Dermis microvascular lymphatic vessel endothelial cell (primary cell): ENCODE measurements at places on chromosomes 6 and 20. TPM values are rescaled to one million over a fixed set of nuclear protein-coding genes. Genes with fewer than 3 reads are reported as not detected.

GRCh38 chr6:22917344-22917743, 348.0 kb downstream of the HDGFL1 start:
- no peak for DNase-seq

DNA sequence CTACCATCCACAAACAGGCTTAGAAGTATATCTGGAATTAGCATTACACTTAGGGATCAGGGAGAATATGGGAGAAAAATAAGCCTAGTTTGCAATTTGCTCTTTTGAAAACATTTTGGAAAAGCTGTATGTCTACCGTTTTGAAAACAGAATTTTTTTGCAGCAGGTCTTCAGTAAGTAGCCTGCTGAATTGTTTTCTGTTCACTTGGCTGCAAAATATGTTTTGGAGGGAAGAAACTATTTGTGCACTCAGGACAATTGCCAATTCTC, 39.6 kb downstream of the ILRUN start:
- no peak for DNase-seq

- no peak for DNase-seq
Observed at GRCh38 chr6:19167251-19167650, 669.9 kb upstream of the ID4 start.

- peak; percentile 87 for DNase-seq
Observed at GRCh38 chr6:146357578-146358430, 185.8 kb upstream of the RAB32 start.

DNA sequence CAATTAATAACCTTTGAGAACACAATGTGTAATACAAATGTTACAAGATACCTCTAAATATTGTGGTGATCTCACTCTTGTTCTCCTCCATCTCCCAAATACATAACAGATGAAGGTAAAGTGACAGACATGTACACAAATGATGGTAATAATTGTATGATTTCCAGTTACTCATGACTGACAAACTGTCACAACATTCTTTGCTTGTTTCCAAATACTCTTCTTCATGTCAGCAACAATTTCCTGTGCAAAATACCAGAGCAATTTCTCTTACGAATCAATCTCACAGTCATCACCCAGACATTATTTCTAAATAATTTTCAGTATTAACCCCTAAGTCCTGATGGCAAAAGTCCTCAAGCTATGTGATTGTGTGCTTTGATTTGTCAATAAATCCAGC, 92.9 kb downstream of the RPS12 start:
- no peak for DNase-seq

DNA sequence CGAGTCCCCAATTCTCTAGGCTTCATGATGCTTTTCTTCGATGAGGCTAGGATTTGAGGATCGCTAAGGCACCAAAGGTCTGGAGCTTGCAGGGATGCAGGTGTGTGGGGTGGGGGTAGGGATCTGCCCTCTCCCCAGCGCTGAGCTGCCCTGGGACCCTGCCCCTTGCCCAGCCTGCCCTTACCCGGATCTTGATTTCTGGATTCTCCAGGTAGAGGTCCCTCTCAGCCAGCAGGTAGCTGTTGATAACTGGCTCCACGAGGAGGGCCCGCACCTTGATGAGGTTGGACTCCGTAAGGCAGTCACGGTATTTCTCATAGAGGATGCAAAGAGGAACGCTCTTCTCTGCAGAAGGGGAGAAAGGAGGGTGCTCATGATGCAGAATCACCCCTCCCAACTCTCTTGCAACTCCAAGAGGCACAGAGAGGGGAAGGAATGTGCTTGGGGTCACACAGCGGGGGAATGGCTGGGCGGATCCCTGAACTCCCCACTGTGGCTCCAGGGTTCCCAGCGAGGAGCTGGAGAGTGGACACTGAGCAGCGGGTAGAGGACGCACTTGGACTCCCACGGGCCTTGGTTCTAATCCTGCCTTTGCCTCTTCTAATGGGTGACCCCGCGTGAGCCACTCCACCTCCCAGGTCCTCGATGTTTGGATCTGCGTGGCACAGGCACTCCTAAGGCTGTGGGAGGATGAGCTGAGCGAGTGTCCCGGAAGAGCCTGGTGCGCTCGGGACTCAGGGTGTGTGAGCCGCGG, 32.7 kb downstream of the TGM2 start:
- DNase-seq = no peak

GRCh38 chr6:71031912-71032311, 75.1 kb upstream of the B3GAT2 start:
- DNase-seq = no peak

DNA sequence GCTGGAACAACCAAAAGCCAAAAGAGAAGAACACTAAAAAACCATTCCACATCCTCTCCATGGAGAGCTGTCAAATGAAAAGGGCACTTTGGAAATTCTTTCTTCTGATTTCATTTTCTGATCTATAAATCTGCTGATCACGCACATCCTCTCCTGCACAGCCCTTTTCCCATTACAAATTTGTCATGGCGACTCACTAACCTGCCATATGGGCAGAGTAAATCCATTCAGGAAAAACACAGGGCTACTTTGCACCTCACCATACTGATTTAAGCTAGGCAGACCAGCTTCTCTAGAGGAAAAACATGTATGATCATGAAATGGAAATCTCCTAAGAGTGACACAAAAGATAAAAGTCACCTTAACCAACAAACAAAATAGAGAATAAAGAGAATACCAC, 26.0 kb downstream of the TOMM6 start:
- DNase-seq = no peak

- no peak for DNase-seq
Observed at GRCh38 chr6:5435449-5435848, 174.1 kb downstream of the FARS2 start.

DNA sequence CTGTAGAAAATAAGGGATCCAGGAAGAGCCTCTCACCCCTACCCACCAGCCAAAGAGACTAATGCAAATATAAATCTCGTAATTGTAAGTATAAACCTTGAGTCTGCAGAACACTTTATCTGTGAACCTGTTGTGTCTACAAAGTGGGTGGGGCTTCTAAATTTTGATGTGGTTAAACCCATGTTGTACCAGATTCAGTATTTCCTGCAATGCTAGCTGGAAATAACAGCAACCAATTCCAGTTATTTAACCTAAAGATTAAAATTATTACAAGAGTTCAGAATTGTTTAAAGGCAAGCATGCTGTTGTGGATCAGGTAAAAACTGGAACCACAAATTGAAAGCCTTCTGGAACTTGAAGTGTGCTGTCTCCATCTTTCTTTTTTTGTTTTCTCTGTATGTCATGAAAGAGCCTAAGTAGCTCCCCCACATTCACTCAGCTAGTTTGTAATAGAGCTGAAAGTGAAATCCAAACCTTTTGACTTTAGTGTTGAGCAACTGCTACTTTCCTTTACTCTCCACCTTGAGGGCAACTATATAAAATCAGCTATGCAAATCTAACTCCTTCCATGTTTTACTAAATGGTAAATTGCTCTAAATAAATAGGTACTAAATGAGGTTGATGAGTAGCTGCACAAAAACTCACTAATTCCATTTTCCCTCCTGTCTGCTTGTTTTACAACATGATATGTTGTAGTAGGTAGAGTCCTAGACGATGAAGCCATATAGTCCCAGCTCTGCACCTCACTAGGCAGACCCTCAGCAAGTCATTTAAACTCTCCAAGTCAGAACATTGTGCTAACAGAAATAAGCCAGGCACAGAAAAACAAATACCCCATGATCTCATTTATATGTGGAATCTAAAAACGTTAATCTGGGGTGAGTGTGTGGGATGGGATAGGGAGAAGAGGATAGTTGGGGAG, 17.9 kb upstream of the THEMIS start:
- DNase-seq = no peak

GRCh38 chr6:87094576-87094975, 330 bp downstream of the CGA start:
- DNase-seq = no peak

DNA sequence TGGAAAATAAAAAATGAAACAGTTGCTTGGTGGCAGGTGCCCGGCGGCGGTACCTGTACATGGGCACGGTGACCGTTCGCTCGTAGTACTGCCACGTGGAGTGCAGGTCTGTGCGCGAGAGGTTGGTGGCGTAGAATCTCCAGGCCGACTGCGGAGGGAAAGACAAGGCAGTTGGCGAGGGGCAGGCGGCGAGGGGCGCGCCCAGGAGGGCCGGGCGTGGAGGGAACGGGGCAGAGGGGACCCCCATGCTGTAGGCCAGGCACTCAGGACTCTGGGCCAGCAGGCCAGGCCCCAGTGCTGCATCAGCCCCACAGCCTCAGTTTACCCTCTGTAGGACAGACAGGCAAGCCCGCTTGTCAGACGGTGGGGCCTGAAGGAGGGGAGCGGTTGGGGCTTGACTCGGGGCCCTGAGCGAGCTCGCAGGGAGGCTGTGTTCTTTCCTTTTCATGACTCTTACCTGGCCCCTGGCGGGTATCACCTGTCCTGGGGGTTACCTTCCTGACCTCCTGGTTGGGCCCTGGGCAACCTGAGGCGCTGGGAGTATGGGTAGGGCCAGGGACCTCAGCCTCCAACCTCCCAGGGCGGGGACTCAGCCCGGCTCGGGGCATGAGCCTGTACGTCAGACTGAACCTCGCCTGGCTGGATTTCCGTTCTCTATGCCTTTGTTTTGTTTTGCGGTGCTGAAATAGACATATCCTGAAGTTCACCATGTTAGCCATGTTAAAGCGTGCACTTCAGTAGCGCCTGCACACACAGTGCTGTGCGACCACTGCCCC, 38.5 kb downstream of the KCNQ2 start:
- no peak for DNase-seq

- DNase-seq = no peak
Observed at GRCh38 chr20:62198496-62198895, 15.7 kb downstream of the MTG2 start.

DNA sequence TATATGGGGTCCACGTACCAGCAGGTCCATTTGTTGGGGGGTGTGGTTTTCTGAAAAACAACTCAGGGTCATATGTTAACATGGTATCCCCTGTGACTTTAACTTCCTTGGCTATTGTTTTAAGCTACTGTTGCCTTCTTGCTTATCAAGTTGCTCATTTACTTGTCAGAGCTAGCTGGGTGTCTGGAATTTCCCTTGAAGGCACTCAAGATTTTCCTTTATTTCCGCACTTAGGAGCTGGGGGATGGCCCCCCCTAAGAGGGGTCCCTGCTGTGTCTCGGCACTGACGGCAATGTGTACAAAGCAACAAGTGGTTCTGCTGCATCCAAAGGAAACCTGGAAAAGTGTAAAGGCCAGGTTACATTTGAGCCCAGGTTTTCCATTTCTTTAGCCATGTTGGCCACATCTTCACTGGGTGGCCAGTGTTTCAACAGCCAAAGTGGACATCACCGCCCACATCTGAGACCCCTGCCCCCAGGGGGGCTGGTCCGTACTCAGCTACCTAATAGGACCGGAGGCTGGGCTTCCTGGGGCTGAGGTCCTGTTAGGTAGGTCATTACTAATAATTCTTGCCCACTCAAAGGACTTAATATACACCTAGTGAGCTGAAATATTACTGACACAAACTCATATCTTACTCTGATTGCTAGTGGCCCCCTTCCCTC, 24.8 kb upstream of the SYNDIG1 start:
- DNase-seq = no peak

DNA sequence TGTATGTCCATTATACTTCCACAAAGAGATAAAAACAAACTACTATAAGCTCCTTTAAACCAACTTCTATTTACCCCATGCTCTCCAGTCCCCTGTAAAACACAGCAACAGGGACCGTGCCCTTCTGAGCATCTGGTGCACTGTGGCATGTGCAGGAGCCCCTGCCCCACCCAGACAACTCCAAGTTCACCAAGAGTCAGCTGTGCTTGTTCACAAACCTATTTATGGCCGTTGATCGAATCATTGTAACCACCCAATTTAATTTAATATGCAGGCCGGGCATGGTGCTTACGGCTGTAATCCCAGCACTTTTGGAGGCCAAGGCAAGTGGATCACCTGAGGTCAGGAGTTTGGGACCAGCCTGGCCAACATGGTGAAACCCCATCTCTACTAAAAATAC, 13.7 kb upstream of the BLCAP start:
- no peak for DNase-seq

DNA sequence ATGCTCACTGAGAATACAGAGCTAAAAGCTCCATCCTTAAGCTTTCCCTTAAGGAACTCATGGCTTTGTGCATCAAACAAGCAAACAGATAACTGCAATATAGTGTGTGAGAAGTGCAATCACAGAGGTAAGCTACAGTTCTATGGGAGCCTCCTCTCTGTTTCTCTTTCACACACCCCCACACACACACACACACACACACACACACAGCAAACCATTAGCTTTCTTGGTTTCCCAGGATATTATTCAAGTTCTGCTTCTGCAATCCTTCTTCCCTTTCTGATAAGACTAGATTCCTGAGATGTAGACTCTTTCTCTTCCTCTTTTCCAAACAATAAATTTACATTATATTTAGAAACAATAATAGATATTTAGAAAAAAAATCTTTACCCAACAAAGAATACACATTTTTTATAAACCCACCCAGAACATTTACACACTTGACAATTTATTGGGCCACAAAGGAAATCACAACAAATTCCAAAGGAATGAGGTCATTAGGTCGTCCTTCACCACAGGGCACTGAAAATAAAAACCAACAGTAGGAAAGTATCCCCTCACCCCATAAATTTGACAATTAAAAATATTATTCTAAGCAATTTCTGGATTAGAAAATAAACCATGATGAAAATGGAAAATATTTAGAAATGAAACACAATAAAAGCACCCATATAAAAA, 9.3 kb upstream of the GFOD1 start:
- DNase-seq = peak; percentile 28

- no peak for DNase-seq
Observed at GRCh38 chr6:31785475-31785874, 8.3 kb upstream of the VWA7 start.

GRCh38 chr6:148857798-148858390, 111.1 kb downstream of the UST start:
- DNase-seq = no peak

DNA sequence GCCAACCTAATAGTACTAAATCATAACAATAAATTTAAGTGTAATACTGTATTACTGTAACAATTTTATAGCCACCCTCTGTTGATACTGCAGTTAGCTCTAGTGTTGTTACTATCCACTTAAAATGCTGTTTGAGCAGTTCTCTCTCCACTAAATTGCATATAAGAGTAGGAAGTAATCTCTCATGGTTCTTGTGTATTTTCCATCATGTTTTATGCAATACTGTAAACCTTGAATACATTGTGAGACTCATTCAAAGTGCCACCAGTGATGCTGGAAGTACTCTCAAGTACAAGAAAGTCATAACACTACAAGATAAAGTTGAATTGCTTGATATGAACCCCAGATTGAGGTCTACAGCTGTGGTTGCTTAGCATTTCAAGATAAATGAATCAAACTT, 65.5 kb downstream of the WASF1 start:
- no peak for DNase-seq

DNA sequence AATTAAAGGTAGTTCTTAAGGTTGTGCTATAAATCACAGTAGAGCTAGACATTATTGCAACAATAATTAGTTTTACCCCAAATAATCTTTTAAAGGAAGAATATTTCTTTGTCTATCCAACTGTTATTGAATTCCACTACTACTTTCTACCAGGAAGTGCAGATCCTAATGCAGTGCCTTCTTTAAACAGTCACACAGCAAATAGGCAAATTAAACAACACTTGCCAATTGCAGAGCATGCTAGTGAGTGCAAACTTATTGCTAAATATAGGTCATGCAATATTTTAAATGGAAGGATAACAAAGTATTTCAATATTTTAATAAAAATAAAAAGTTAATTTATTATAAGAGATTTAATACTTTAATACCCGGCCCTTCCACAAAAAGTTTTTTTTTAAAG, 107.3 kb upstream of the BCLAF1 start:
- DNase-seq = no peak

The OGFRL1 gene
- total RNA-seq = 3.2 and 4.6 TPM in 2 replicates

The TFAP2A gene
- total RNA-seq = not detected in 2 replicates

The PRDM13 gene
- total RNA-seq = not detected in 2 replicates

The LY6G6F gene
- not detected in 2 replicates for total RNA-seq

The CLVS2 gene
- not detected in 2 replicates for total RNA-seq

The PHACTR3 gene
- total RNA-seq = 2.4 and 3.2 TPM in 2 replicates

The XKR7 gene
- total RNA-seq = not detected in 2 replicates

The BNIP5 gene
- not detected in 2 replicates for total RNA-seq

The TP53TG5 gene
- not detected in 2 replicates for total RNA-seq
